ENCODE measurements at places on chromosomes 2 and 18.

DNA sequence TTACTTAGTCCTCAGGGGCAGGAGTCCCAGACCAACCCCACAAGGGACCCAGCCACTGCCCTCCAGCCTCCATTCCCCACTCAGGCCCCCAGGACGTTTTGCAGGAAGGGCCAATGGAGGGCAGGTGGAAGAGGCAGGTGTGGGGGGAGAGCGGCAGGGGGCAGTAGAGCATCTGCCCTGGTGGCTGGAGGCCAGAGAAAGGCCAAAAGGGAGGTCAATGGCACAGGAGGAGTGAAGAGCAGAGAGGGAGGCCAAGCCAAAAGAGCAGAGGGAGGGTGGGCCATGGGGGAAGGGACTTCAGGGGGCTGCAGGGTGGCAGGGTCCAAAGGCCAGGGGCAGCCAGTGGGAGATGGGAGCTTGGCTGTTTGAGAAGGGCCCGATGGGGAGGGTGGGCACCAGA, 17.3 kb upstream of the GPR55 start:
- DNase-seq = no peak

DNA sequence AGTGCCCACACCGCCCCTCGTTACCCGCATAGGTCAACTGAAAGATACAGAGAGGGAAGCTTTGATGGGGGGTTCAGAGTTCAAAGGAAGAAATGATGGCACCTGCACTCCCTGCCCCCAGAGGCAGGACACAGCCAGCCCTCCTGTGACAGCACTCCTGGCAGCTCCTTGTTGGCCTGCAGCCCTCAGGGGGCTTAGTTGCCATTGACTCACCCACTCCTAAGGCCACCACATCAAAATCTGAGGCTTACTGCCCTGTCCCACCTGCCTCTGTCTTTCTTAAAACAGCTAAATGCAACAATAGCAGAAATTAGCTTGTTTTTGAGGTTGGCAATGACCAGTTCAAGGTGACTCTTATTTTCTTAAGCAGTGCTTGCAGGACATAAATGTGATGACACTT, 31.6 kb upstream of the SLC35F6 start:
- DNase-seq = no peak

DNA sequence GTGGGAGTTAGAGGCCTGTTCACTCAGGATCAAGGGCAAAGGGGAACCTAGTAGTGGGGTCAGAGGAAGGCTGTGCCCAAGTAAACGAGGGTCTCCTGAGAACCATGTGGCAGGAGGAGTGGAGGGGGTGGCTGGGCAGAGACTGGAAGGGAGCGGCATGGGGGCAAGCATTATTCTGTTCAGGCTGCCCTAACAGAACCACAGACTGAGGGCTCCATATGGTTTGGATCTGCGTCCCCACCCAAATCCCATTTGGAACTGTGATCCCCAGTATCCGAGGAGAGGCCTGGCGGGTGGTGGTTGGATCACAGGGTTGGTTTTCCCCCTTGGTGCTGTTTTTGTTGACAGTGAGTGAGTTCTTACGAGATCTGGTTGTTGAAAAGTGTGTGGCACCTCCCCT, 287.0 kb downstream of the PHLPP1 start:
- DNase-seq = no peak

DNA sequence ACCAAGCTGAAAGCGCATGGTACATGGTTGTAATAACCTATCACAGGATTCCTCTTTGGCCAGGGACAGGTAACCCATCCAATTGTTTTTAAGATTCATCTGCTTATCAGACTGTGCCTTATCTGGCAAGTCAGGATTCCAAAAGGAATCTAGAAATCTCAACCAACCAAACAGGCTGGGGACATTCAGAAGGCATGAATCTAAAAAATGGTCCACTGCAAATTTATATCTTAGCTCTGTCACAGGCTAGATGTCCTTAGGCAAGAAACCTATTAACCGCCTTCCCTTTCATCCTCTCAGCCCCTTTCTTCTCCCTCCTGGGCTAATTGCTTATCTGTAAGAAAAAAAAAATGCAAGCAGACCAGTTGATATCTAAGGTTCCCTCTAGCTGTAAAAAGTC, 4.3 kb downstream of the LRP2 start:
- DNase-seq = no peak

- DNase-seq = no peak
Measured at GRCh38 chr2:44954889-44955592, 13.5 kb downstream of the SIX3 start.

GRCh38 chr2:105600949-105601794, 143.5 kb upstream of the NCK2 start:
- no peak for DNase-seq

GRCh38 chr18:46702471-46702870, 45.5 kb upstream of the LOXHD1 start:
- DNase-seq = no peak

DNA sequence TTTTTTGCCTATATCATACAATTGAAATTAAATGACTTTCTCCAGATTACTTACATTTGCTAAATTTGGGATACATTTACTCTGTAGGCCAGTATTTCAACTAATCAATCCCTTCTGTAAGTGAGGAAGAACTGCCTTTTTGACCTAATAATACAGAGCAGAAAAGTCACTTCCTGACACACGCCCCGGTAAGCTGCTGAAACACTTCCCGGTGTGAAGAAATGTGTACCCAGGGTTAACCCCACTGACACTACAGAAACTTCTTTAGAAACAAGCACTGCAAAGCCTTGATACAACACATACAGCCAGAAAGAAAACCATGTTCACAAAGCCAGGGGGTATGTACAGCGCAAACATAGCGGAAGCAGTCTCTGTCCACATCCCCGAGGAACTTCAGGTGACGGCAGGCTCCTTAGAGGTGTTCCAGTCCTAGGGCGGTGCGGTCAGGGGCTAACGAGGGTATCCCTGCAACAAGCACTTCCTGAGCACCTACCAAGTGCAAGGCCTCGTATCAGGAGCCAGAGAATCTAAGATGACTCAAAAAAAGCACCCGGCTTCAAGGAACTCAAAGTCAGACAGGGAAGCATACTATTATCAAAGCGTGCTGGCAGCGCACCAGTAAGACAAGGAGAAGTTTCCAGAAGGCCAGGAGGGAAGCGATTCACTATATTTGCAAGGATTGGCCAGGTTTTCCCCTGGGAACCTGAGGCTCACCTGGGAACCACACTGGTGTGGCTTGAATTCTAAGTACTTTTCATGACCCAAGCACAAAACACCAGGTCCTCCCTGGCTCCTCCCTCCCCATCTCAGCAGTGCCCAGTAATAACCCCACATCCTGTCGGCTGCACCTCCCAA, 46.6 kb downstream of the ZNF516 start:
- no peak for DNase-seq

DNA sequence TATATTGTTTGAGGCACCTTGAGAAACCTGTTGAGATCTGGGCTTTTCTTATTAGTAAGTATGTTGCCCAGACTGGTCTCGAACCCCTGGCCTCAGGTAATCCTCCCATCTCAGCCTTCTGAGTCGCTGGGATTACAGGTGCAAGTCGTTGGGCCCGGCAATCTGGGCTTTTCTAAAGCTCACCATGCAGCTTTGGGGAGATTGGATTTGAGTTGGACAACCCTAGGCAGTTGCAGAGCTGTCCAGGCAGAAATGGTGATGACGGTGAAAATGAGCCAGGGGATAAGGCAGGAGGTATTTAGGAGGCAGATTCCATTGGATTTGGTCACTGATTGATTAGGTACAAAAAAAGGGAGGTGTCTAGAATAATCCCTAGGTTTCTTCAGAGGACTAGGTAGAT, 16.2 kb downstream of the NEDD4L start:
- DNase-seq = no peak

- DNase-seq = no peak
Measured at GRCh38 chr2:160345071-160345764, 145.1 kb upstream of the ITGB6 start.

DNA sequence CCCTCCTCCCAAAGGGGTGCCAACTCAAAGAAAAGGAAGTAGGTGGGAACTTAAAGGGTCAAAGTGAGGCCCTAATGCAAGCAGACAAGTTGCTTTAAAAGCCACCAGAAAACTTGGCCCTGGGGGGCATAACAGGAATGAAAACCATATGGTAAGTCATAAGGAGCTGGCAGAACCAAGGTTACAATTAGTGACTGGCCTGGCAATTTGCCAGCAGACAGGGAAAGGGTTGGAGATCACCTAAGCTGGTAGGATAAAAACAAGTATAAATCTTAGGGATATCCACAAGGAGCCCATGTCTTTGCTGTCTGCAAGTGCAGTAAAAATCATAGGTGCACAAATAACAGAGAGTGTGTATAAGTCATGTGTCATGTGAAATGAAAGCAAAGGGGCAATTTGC, 256.7 kb upstream of the LRRTM4 start:
- DNase-seq = no peak

- no peak for DNase-seq
Measured at GRCh38 chr2:50535256-50535655, 496.7 kb downstream of the NRXN1 start.

GRCh38 chr2:141199711-141200110, 931.1 kb downstream of the LRP1B start:
- DNase-seq = no peak

GRCh38 chr2:226619707-226620106, 179.9 kb downstream of the IRS1 start:
- DNase-seq = no peak

DNA sequence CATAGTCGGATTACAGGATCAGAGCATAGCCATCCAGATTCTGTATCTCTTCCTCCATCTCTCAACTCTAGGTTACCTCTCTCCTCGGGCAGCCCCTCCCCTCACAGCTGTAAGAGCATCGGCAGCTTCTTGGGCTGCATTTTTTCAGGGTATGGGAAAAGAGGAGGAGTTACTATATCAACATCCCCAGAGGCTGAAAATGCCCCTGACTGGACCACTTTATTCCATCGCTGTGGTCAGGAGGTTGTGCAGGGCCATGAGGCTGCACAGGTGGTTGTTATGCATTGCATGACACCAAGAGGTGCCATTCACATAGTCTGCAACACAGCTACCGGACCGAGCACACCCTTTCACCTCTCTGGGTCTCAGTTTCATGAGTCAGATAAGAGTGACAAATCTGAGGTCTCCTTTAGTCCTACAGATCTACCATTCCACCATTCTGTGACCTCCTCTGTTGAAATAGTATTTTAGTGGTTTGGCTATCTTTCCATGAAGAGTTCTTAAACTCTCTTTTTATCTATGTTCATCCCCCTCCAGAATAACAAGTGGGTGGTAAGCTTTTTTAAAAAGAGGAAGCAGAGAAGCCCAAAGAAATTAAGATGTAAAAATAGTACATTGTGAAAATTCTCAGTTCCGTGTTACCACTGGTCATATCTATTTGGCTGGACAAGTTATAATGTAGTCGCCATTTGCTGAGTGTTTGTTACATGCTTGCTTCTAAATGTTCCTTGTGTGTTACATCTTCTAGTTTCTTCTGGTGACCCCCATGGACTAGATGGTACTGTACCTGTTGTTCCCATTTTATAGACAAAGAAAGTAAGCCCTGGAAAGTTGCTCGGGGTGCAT, 56.6 kb upstream of the SLC1A4 start:
- no peak for DNase-seq

- DNase-seq = no peak
Measured at GRCh38 chr2:149741646-149742045, 154.1 kb upstream of the MMADHC start.

GRCh38 chr2:172947461-172948153, 128.0 kb upstream of the MAP3K20 start:
- no peak for DNase-seq

DNA sequence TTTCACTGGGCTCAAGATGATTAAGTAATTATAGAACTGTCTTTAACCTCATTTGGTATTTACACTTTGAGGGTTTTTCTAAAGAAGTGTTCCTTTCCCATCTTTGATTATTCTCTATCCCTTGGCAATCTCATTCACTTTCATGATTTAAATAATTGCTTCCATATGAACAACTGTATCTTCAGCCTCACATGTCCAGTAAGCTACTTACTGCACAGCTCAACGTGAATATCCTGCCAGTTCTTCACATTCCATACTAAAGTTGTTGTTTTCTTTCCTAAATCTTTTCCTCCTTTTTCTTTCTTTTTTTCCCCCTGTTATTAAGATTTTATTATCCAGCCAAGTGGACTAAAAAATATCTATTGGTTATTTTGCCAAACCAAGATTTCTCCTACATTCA, 37.7 kb downstream of the ZC3H15 start:
- no peak for DNase-seq

DNA sequence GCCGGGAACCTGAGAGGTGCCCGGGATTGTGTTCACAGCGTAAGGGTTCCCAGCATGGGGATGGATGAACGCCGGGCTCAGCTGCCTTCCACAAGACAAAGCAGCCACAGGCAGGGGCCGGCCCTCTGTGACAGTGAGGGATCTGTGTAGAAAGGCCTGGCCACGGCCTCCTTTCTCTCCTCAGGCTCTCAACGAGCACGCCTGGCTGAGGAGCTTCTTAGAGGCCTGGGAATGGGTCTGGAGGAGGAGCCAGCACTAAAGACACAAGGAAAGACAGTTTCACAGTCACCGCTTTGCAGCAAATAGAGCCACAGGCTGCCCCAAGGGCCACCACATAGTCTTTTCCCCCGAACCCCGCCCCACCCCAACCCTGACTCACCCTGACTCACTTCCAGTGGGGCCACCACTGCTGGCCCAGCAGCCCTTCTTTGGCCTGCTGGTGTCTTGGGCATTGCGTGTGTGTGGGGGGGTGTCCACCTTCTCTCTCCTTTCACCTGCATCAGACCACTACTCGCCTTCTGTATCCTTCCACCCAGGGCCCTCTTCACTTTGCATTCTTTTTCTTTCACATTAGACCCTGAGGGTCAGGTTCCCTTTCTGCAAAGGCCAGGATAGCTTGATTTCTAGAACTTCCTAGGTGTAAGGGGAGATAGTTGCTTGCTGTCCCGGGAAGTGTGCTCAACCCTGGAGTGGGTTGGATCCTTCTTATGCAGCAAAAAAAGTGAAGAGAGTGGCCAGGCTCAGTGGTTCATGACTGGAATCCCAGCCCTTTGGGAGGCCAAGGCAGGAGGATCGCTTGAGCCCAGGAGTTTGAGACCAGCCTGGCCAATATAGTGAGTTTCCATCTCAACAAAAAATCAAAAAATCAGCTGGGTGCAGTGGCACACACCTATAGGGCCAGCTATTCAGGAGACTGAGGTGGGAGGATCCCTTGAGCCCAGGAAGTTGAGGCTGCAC, 19.3 kb upstream of the HPCAL1 start:
- DNase-seq = no peak

- DNase-seq = peak; percentile 25
Measured at GRCh38 chr2:105038383-105039061, 653 bp downstream of the MRPS9 start.

- DNase-seq = no peak
Measured at GRCh38 chr18:75923169-75923568, 495.7 kb upstream of the SMIM21 start.

DNA sequence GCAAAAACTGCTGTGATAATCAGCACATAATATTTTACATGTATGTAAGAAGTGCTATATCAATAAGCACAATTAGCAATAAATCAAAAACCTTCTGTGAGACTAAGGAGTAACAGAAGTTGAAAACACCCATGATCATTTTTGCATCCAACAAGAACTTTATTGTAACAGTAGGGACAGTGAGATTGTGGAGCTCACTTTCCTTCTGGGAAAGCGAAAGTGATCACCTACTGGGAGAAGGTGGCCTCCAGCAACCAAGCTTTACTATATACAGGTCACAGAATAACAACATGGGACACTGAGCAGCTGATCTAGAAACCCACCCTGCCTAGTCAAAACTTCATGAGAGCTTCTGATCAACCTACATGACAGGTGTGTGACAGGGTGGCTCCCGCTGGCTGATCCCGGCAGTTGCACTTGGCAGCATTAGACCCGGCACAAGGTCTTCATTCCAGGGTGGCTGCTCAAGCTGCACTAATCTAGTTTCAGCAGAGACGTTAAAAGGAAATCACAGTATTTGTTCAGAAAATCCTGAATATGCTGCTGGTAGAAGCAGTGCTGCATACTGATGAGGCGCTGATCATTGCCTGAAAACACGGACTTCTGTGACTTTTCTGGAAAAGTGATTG, 63.5 kb upstream of the ARL5A start:
- no peak for DNase-seq

GRCh38 chr2:15938803-15939555, 1.4 kb upstream of the MYCN start:
- DNase-seq = no peak
